NK-92 treated with Interleukin-12 subunit alpha and Interleukin-12 subunit beta, amount 100 ng/mL, for 24 hours (cell line): ENCODE measurements at places on chromosomes 7 and 10.

DNA sequence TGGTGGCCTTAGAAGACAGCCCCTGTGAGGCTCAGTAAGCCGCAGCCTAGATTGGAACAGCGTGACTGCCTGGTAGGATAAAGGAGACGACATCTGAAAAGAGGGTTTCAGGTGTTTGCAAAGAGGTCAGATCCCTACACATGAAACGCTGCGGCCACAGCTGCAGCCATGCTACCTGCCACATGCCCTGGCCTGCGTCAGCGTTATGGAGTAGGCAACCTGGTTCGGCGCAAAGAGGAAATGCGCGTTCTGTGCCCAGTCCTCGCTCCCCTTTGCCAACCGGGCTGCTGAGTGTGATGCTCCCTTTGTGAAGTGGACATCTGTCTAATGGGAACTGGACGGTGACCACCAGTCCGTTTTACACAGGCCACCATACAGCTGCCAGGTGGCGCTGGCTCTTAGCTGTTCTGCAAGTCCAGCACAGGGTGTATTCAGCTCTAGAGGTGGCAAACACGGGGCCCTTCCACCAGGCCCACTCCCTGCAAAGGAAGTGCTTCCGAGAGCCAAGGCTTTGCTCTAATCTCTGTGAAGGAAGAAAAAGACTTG, 160.3 kb downstream of the CELF2 start:
- DNase-seq, result peak; percentile 36

DNA sequence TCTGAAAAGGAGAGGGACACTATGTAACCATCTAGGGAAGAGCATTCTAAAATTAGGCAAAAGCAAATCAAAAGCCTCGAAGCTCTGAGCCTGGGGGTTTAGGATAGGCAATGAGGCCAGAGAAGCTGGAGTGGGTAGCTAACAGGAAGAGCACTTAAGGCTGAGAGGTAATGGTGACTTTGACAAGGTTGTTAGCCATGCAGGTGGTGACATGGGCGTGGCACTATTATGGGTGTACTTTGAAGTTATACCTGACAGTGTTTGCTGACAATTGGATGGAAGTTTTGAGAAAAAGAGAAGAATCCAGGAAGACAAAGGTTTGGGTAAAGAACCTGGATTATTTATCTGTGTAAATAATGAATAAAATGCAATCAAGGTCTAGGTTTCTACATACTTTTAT, 383.0 kb upstream of the SEMA3C start:
- DNase-seq, result no peak

DNA sequence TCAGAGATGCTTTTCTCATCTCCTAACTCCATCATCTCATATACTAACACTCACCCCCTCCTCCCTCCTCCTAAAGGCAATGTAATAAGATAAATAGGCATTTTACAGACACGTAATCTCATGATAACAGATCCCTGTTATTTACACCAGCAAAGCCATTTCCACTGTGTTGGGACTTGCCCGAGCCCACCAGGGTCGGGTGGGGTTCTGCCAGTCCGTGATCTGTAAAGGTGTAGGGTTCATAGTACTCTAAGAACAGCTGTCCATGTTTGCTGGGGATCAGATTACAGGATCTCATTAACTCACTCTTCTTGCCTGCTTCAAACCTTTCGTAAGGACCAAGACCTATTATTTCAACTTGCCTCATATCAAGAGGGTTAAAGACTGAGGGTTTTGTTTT, 172.4 kb downstream of the FZD1 start:
- DNase-seq, result no peak

- DNase-seq, result no peak
Measured at GRCh38 chr7:98687111-98687751, 70.1 kb downstream of the NPTX2 start.

DNA sequence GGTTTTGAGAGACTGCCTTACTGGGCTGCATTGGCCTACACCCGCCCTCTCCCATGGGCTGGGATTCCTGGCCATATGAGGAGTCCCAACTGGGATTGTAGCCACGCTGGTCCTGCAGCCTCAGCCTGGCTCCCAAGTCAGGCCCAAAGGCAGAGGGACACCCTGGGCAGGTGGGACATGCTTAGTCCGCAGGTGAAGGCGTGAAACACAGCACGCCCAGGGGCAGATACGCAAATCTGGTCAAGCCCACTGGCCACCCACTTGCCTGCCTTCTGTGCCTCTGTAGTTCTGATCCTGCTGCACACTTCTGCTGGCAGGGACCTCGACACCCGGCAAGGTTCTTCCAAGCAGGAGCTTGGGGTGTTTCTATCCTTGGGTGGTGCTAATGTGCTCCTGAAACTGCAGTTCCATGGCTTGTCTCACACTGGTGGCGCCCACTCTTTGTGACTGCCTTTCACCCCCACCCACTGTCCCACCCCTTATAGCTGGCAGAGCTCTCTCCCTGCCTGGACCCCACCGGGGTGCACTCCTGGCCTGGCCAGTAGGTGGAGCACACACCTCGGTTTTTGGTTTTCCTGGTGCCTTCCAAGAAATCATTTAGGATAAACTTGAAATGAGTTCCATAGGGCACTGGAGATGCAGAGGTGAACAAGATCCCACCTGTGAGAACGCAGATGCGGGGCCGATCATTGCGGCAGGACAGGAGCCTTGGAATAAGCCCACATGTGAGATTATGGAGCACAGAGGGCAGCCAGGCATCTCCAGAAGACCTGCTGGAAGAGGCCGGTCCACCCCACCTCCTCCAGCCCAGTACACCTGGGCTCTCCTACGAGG, 47.9 kb downstream of the MKI67 start:
- DNase-seq, result no peak

- DNase-seq, result no peak
Measured at GRCh38 chr7:130145424-130146100, 59.6 kb downstream of the TMEM209 start.

DNA sequence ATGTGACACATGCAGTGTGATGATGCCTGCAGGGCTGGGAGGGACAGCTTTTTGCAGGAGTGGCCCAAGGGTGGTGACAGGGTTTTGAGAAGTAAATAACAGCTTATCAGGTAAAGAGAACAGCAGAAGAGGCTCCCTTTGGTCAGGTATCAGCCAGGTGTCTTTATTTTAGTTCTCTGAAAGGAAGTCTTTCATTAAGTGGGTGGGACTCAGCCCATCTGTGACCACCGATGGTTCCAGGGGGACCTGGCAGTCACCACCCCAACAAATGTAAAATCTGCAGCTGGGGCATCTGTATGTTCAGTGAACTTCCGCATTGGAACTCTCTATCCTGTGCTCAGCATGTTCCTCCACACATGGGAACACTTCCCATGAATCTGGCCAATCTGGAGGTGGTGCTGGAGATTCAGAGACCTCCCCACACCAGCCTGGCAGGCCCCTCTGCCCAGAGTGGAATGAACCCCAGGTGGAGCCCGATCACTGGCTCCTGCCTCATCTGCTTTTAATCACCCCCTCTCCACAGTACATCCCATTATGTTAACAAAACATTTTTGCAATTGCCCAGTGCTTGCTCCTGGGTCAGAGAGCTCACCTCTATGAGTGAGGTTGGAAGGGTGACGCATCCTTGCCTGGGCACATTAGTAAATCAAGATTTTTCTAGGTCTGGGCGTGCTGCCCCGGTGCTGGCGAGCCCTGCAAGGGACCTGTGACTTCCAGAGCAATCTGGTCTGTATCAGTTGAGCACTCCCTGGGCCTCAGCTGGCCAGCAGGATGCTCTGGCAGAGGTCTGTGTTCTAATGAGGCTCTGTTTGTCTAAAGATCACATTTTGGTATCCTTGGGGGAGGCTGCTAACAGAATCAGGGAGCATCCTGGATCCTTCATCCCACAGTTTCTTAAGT, 140.4 kb upstream of the GDF10 start:
- no peak for DNase-seq

DNA sequence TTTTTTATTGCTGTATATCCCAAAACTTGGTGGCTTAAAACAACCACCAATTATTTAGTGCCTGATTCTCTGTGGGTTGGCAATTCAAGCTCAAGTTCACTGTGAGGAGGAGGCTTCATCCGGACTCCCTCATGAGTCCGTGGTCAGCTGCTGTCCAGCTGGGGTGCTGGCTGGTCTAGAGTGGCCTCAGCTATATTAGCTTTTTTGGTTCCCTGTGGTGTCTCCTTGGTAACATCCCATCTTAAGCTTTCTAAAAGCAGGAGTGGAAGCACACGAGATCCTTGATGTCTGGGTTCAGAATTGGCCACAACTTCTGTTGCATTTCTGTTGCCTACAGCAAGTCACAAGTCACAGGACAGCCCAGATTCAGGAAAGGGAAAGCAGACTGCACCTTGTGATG, 536.5 kb upstream of the FZD8 start:
- DNase-seq, result no peak

DNA sequence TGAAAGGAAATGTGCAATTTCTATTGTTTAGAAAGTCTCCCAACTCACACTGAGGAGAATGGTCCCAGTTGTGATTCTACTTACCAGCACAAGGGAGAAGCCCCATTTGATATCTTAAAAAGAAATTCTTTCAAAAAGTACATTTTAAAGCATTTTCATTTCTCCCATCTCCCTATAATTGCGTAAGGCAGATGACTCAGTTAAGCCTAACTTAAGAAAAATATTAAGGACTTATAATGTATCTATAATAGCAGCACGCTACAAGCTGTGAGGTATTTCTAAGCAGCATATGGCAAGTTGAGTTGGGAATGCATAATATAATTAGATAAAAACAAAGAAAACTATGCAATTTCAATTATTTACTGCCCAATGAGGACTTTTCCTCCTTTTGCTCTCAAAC, 8.5 kb upstream of the NRCAM start:
- DNase-seq, result no peak

GRCh38 chr7:105137898-105138297, 123.9 kb downstream of the KMT2E start:
- no peak for DNase-seq

- peak; percentile 17 for DNase-seq
Measured at GRCh38 chr7:83468251-83468739, 180.6 kb downstream of the SEMA3E start.

- no peak for DNase-seq
Measured at GRCh38 chr7:82567356-82567755, 123.8 kb upstream of the CACNA2D1 start.

DNA sequence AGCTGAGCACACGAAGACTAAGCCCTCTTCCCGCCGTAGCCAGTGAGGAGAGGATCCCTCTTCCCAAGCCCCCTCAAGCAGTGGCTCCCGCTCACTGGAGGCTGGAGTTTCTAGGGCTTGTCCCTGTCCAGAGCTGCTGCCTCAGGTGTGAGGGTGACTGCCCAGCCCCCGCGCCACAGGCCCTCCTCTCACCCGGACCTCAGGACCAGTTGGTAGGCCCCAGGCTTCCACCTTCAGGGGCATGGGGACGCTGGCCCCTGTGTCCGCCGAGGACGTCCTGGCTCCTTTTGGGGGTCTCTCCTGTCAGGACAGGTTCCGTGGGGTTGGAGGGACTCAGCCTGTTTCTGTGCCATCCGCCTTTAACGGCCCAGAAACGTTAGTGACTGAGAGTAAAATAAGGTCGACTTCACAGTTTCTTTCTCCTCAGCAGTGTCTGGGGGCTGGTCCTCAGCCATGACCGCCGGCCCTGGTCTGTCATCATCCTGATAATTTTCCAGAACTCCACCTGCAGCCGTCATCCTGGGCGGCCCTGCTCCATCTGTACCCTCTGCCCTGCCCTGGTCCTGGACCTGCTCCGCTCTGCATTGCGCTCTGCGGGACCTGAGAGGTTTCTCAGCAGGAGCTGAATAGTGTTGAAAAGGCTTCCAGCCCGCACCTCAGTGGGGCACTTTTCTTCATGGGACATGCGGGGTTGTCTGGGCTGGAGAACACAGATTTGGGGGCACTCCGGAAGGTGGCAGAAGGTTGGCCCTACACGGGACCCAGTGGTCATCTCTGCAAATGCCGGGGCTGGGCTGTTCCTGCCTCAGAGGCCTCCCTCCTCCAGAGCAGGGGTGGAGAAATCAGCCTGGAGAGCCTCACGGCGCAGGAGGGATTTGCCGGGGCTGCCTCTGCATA, 36.0 kb upstream of the FAM20C start:
- no peak for DNase-seq

- DNase-seq, result no peak
Measured at GRCh38 chr7:48621076-48621475, 303.3 kb upstream of the CDC14C start.

DNA sequence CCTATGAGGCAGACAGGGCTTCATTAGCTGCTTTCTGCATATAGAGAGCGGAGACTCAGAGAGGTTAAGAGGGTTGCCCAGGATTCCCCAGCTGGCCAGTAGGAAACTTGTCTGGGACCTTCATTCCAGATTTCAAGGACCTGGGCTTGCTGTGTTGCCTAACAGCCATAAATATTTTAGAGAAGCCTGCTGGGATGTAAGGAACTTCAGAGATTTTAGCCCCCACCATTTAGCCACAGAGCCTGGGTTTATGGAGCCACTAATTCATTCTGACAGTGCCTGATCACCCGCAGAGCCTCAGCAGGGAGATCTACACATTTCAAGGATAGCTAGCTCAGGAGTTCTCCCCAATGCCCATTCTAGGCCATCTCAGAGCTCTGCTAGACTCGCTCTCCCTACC, 56.6 kb upstream of the TRUB1 start:
- DNase-seq, result no peak

- no peak for DNase-seq
Measured at GRCh38 chr10:69100136-69100872, 12.4 kb downstream of the SRGN start.
